Activated CD8-positive, alpha-beta T cell treated with anti-CD3 and anti-CD28 coated beads, Interleukin-2, amount 10 ng/mL, durations not matched to agents 7 days and 5 days (primary cell): ENCODE measurements at places on chromosomes 11 and 22.
A peak's percentile ranks its signal among the peaks of the same experiment; 100 is the strongest.

DNA sequence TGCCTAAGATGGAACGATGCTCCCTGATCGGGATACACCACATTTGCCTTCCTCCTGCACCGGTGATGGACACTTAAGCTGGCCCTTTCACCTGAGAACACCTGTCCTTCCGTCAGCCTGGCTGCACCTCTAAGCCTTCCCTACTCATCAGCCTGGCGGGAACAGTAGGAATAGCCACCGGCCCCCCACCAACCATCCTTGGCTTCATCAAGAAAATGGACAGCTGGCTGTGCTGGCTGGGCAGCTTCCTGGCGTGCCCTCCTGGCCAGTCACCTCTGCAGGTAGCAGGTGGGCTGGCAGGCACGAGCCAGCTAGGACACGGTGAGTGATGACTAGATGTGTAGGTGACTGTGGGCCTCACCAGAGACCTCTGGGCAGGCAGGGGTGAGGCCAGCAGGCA, 142.8 kb downstream of the CTTN start:
- H3K4me1 ChIP-seq, result no peaks in the 10 kb centered on the region
- no peak overlapping the region for H3K4me3 ChIP-seq
- no peaks in the 10 kb centered on the region for H3K36me3 ChIP-seq
- no peaks in the 10 kb centered on the region for H3K27me3 ChIP-seq
- no peak for DNase-seq
- H3K27ac ChIP-seq, result no peak overlapping the region

GRCh38 chr11:17609291-17610084, 62.4 kb downstream of the OTOG start:
- H3K27me3 ChIP-seq, result peaks cover 2% of the 10 kb centered on the region
- no peak for DNase-seq
- H3K27ac ChIP-seq, result no peak overlapping the region
- no peak overlapping the region for H3K4me3 ChIP-seq
- H3K36me3 ChIP-seq, result no peaks in the 10 kb centered on the region
- no peaks in the 10 kb centered on the region for H3K4me1 ChIP-seq

- H3K36me3 ChIP-seq, result no peaks in the 10 kb centered on the region
- H3K27me3 ChIP-seq, result no peaks in the 10 kb centered on the region
- no peak overlapping the region for H3K27ac ChIP-seq
- no peaks in the 10 kb centered on the region for H3K4me1 ChIP-seq
Measured at GRCh38 chr11:70806461-70807194, 408.3 kb downstream of the CTTN start.

DNA sequence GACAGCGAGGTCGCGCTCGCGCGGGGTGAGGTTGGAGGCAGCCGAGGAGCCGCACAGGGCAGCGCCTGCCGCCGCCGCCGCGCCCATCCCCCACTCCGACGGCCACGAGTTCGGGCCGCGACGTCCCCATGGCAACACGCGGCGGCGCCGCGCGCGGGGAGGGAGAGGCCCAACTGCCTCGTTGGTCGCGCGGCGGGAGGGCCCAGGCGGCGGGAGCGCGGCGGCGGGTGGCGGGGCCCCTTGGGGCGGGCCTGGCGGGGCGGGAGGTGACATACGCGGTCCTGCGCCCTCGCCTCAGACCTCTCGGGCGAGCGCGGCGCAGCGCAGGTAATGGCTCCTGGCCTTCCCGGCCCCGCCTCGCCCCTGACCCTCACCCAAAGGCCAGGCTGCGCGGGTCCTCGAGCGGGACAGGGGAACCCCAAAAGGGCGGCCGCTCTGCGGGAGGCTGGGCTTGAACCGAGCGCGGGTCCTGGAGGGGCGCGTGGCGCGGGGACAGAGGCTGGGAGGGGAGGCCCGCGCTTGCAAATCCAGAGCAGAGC, at the start of gene DEUP1:
Gene DEUP1 (plus strand): TSS at position 297 of the 539 bp plus-strand sequence. CDS start 1,518 bp downstream, outside the sequence.
- peak; percentile 26 for DNase-seq
- H3K27ac ChIP-seq, result no peak within 1 kb of the TSS
- H3K4me3 ChIP-seq, result peak within 1 kb of the TSS; percentile 36

- H3K4me1 ChIP-seq, result no peaks in the 10 kb centered on the region
- no peak overlapping the region for H3K4me3 ChIP-seq
- H3K36me3 ChIP-seq, result no peaks in the 10 kb centered on the region
- no peak for DNase-seq
Measured at GRCh38 chr11:110679323-110679975, 32.8 kb downstream of the ARHGAP20 start.

- no peak overlapping the region for H3K27ac ChIP-seq
- H3K27me3 ChIP-seq, result no peaks in the 10 kb centered on the region
- DNase-seq, result no peak
- no peak overlapping the region for H3K4me3 ChIP-seq
Measured at GRCh38 chr11:71330349-71330748, 78.0 kb upstream of the SHANK2 start.

GRCh38 chr11:32153747-32154146, 62.9 kb downstream of the RCN1 start:
- H3K27ac ChIP-seq, result no peak overlapping the region
- no peaks in the 10 kb centered on the region for H3K36me3 ChIP-seq

GRCh38 chr11:2525941-2526807, 81.4 kb downstream of the KCNQ1 start:
- H3K27me3 ChIP-seq, result no peaks in the 10 kb centered on the region
- H3K4me3 ChIP-seq, result no peak overlapping the region
- H3K4me1 ChIP-seq, result peaks cover 24% of the 10 kb centered on the region
- no peaks in the 10 kb centered on the region for H3K36me3 ChIP-seq
- DNase-seq, result no peak

DNA sequence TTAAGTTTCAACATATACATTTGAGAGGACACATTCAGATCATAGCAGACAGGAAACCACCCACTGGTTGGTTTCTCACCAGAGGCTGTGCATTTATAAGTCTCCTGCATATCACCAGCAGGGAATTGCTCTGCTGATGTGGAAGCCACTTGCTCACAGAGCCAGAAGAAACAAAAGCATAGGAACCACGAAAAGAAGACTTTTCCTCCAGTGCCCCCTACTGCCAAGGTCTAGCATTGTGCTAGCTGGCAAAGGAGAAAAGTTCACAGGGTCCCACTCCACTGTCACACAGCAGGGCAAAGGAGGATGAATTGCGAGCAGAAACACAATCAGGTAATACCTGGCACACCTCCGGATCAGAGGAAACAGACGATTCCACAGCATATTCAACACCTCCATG, 28.9 kb upstream of the ISX start:
- no peak overlapping the region for H3K27ac ChIP-seq
- H3K36me3 ChIP-seq, result no peaks in the 10 kb centered on the region
- H3K27me3 ChIP-seq, result no peaks in the 10 kb centered on the region
- H3K4me3 ChIP-seq, result no peak overlapping the region
- H3K4me1 ChIP-seq, result no peaks in the 10 kb centered on the region
- DNase-seq, result no peak

- no peak for DNase-seq
- peak overlapping the region; percentile 52 for H3K27ac ChIP-seq
- no peak overlapping the region for H3K4me3 ChIP-seq
- no peaks in the 10 kb centered on the region for H3K27me3 ChIP-seq
- peaks cover 19% of the 10 kb centered on the region for H3K36me3 ChIP-seq
Measured at GRCh38 chr22:42077486-42078125, 1.9 kb upstream of the SMDT1 start.

DNA sequence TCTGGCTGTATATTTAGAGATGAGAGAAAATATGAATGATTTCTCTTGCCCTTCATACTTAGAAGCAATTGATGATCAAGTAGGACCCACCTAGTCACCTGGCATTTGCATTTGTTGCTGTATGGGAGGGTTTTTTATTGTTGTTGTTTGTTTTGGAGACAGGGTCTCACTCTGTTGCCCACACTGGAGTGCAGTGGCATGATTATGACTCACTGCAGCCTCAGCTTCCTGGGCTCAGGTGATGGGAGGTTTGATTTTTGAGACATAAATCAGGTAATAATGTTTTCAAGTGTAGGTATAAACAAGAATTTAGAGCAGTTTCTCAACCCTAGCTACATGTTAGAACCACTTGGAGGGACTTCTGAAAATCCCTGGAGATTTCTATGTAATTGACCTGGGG, 63.0 kb downstream of the TNRC6B start:
- peaks cover 75% of the 10 kb centered on the region for H3K4me1 ChIP-seq
- H3K36me3 ChIP-seq, result peaks cover 43% of the 10 kb centered on the region
- H3K4me3 ChIP-seq, result no peak overlapping the region
- peak; percentile 33 for DNase-seq
- peak overlapping the region; percentile 72 for H3K27ac ChIP-seq
- no peaks in the 10 kb centered on the region for H3K27me3 ChIP-seq

DNA sequence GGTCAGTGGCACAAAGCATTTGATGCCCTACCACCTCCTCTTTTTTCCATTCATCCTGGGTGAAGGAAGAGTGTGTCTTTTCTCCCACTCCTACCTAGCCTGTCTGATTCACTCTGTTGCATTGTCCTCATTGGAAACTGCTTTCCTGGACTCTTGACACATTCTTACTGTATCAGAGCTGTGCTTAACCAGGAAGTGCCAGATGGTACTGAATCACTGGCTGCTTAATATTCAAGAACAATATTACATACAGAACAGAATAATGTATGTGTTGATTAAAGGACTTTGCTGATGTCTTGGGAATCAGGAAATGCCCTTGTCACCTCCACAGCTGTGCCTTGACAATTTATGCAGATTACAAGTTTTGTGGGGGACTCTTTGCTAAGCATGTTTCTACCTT, 44.4 kb downstream of the SVIP start:
- no peak overlapping the region for H3K4me3 ChIP-seq
- H3K27ac ChIP-seq, result no peak overlapping the region
- H3K4me1 ChIP-seq, result peaks cover 7% of the 10 kb centered on the region
- no peaks in the 10 kb centered on the region for H3K36me3 ChIP-seq

- H3K4me1 ChIP-seq, result no peaks in the 10 kb centered on the region
- H3K27me3 ChIP-seq, result peaks cover 6% of the 10 kb centered on the region
- no peak for DNase-seq
- no peaks in the 10 kb centered on the region for H3K36me3 ChIP-seq
- no peak overlapping the region for H3K4me3 ChIP-seq
- no peak overlapping the region for H3K27ac ChIP-seq
Measured at GRCh38 chr11:6864438-6864837, 1.6 kb downstream of the OR10A2 start.

DNA sequence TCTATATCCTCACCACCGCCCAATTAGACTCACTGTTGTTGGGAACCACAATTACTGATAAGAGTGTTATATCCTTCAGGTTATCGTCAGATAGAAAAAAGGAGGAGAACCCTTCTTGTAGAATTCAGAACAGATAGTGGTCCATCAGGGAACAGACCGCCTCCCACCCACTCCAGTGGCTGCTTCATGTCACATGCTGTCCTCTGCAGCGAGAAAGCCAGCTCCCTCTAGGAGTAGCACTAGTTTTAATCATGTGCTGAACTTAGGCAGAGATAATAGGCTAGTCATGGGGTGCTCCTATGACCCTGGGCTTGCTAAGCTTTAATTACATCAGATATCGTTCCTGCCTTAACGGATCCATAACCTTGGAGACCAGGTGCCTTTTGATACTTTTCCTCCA, 51.5 kb upstream of the RAB1B start:
- H3K4me3 ChIP-seq, result no peak overlapping the region
- no peaks in the 10 kb centered on the region for H3K27me3 ChIP-seq
- peaks cover 11% of the 10 kb centered on the region for H3K4me1 ChIP-seq
- no peak for DNase-seq

GRCh38 chr11:24324211-24324610, 172.6 kb upstream of the LUZP2 start:
- DNase-seq, result no peak
- no peaks in the 10 kb centered on the region for H3K36me3 ChIP-seq
- H3K4me3 ChIP-seq, result no peak overlapping the region
- H3K27ac ChIP-seq, result no peak overlapping the region
- H3K4me1 ChIP-seq, result no peaks in the 10 kb centered on the region
- no peaks in the 10 kb centered on the region for H3K27me3 ChIP-seq

- DNase-seq, result no peak
- no peaks in the 10 kb centered on the region for H3K4me1 ChIP-seq
- H3K36me3 ChIP-seq, result peaks cover 8% of the 10 kb centered on the region
- no peak overlapping the region for H3K27ac ChIP-seq
- no peak overlapping the region for H3K4me3 ChIP-seq
- H3K27me3 ChIP-seq, result no peaks in the 10 kb centered on the region
Measured at GRCh38 chr11:34890812-34891211, 25.4 kb downstream of the APIP start.

DNA sequence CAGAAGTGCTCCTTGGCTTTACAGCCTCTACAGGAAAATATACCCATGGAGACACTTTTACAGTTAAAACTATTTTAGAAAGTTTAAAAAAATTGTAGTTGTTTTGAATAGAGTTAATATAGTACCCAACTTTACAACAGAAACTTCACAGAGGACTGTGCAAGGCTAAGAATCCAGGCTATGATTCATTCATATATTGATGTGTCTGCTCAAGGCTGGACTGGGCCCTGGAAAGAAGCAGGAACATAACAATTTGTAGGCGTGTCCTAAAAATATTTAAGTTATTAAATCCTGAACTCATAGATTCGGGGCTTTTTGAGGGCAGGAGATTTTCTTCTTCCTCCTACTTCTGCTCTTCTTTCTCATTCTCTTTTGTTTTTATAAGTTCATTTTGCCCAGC, 291.5 kb upstream of the CCDC179 start:
- H3K36me3 ChIP-seq, result no peaks in the 10 kb centered on the region
- no peak for DNase-seq
- no peak overlapping the region for H3K4me3 ChIP-seq
- H3K27me3 ChIP-seq, result no peaks in the 10 kb centered on the region
- H3K27ac ChIP-seq, result no peak overlapping the region
- no peaks in the 10 kb centered on the region for H3K4me1 ChIP-seq

GRCh38 chr11:12765428-12765827, 91.2 kb downstream of the TEAD1 start:
- H3K36me3 ChIP-seq, result no peaks in the 10 kb centered on the region
- DNase-seq, result no peak
- no peak overlapping the region for H3K4me3 ChIP-seq
- no peaks in the 10 kb centered on the region for H3K4me1 ChIP-seq
- peaks cover 15% of the 10 kb centered on the region for H3K27me3 ChIP-seq

DNA sequence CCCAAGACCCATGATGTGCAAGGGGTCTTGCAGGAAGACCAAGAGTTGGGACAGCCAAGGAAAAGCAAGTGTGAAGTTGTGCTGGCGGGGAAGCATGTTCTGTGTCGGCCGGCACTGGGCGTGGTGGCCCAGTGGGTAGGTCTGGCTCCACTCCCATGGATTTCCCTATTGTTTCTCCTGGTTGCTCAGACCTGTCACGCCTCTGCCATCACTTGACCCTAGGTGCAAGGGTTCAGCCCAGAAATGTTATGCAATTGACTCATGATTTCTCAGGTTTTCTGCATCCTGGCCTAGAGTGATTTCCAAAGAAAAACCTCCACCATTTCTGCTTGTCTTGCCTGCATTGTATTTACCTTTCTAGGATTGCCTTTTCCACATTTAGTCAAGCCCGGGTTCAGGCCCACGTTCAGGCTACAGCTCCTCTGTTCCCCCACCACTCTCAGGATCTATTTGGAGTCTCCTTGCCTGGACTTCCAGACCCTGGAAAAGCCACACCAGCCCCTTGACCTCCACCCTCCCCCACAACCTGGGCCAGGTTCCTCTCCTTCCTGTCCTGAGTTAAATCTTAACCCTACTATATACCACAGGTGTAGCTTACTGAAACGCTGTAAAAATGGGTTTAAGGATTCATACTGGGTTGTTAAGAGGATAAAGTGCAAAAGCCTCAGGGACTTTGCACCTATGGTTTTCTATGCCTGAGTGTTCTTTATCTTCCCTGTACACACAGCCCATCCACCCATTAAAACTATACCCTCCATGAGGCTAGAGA, 17.5 kb upstream of the FOLR1 start:
- H3K4me3 ChIP-seq, result no peak overlapping the region
- H3K4me1 ChIP-seq, result peaks cover 5% of the 10 kb centered on the region
- no peaks in the 10 kb centered on the region for H3K36me3 ChIP-seq
- DNase-seq, result no peak
- H3K27me3 ChIP-seq, result no peaks in the 10 kb centered on the region

GRCh38 chr22:20563466-20563906, 56.1 kb downstream of the MED15 start:
- no peak for DNase-seq
- peaks cover 79% of the 10 kb centered on the region for H3K4me1 ChIP-seq
- H3K4me3 ChIP-seq, result no peak overlapping the region
- no peaks in the 10 kb centered on the region for H3K27me3 ChIP-seq
- peak overlapping the region; percentile 70 for H3K27ac ChIP-seq
